ENCODE measurements at places on chromosomes 7 and 10.
A peak's percentile ranks its signal among the peaks of the same experiment; 100 is the strongest.

DNA sequence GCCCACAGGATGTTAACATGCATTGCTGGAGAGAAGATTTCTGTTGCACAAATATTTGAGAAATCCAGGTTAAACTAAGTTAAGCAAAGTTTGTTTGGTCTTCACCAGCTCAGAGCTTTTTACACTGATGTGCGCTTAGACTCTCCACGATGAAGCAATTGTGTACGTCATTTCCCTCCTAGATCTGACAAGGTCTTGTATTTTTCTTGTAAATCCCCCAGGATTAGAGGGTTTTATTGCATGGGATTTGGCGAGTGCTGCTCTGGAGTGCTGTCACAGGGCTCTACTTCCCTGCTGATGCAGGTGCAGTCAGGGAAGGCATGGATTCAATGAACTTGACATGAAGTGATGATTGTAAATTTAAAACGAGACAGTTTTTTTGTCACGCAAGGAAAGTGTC is 173.3 kb downstream of the PDE1C start:
- DNase-seq = no peak

DNA sequence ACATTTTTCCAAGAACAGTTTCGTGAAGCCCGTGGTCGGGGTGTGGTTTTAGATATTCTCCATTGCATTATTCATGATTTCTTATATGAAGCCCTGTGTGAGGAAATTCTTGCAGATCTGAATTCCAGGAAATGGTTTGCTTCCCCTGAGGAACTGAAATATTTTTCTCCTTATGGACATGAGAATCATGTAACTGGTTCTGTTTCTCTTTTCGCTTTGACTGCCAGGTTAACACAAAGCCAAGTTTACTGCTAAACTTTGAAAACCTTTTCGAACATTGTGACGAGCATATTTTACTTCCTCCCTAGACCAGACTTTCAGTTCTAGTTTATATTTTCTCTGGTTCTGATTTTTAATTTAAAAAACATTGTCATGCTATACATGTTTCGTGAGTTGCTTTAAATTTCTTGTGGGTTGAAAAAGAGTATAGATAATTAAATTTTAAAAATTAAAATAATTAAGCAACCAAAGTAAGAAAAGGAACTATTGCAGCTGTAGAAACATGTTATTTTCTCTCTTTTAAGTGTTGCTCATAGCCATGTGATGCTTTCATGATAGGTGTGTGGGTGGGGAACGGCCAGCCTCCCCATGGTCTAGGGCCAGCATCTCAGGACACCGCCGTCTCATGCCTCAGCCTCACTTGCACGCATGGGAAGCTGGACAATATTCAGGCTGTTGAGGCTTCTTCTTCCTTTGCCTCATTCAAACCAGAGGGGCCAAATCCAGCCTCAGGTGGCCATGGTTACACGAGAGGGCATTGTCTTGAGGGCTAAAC is 97.1 kb downstream of the CREB5 start:
- no peak for DNase-seq

GRCh38 chr10:44380829-44381600 is 3.9 kb downstream of the CXCL12 start:
- DNase-seq = no peak

DNA sequence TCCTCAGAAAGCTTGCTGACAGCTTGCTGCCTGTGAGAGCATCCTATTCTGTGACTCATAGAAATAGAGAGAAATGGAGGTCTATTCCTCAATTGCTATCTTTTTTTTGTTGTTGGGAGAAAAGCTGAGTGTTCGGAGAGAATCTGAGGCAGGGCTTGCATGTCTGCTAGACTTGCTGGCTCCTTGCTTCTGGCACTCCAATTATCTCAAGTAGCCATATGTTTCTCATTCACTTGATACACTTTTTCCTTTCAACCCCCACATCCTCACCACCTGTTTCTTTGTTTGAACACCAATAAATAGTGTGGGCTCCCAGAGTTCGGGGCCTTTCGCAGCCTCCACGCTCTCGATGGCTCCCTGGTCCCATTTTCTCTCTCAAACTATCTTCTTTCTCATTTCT is 172.2 kb downstream of the SH2D4B start:
- no peak for DNase-seq

DNA sequence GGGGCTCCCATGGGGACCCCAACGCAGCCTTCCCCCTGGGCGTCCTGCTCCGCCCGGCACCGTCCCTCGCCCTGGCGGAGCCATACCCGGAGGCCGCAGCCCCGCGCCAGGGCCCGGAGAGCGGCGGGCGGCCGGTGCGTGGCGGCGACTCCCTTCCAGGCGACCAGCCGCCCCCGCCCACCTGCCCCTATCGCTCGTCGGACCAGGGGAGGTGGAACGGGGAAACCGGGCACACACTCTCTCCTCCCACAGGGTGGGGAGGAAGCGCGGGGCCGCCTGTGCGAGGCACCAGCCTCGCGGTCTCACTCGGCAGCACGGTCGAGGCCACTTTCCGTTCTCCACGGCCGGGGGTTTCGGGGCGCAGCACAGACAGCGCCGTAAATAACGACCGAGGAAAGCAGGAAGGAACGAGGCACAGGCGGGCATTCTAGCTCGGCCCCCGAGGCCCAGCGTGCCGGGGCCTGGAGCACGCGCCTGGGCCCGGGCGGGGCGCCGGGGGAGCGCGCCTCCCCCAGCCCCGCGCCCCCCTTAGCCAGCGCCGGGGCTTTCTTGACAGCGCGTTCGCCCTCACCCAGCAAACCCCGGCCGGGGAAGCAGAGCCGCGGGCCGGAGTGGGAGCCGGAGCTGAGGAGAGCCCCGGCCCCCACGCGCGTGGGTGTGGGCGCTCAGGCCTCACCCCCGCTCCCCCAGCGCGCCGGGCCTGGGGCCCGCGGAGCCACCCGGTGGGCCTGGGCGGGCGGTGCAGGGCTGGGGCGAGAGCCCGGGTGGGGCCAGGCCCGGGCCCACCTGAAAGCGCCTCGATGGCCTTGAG is 936 bp downstream of the IGF2BP3 start:
- no peak for DNase-seq

- no peak for DNase-seq
Observed at GRCh38 chr10:131569851-131570715, 258.6 kb upstream of the TCERG1L start.

GRCh38 chr10:70885931-70886903 is 2.1 kb downstream of the PCBD1 start:
- DNase-seq = no peak

DNA sequence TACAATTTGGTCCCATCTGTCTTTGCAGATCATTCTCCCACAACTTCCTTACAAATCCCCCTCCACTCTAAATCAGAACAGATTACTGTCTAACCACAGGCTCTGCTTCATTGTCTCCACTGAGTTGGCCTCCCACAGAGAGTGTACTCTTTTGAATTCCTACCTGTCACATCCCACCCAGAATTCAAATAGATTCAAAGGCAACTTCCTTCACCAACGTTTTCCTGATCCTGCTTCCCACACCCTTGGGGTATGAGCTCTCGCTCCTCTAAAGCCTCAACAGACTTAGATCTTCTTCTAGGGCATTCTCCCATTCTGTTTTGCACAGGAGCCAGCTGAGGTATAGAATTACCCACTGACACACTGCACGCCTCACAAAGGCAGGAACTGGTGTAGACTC is 197.8 kb upstream of the CDCA7L start:
- no peak for DNase-seq

DNA sequence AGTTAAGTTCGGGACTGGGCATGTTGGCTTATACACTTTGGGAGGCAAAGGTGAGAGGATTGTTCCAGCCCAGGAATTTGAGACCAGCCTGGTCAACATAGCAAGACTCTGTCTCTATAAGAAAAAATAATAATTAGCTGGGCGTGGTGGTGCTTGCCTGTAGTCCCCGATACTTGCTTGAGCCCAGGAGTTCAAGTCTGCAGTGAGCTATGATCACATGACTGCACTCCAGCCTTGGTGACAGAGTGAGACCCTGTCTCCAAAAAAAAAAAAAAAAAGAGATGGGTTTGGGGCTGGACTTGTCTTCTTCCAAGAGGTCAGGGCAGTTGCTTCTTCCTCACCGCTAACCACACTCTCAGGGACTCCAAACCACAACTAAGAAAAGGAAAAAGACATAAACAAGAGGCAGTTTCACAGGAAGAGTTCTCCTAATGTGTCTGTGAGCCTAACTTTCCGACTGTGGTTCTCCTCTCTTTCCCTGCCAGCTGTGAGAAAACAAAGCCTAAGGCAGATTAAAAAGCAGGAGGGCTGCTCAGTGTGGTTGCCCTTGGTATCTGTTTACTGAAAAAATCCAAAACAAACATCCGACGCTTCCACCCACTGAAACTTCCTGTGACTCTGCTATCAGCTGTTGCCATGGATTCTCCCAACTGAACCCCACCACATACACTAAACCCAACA is 2.4 kb upstream of the SERPINE1 start:
- DNase-seq = no peak

- peak; percentile 79 for DNase-seq
Observed at GRCh38 chr7:140512317-140513000, 33.2 kb upstream of the MKRN1 start.

DNA sequence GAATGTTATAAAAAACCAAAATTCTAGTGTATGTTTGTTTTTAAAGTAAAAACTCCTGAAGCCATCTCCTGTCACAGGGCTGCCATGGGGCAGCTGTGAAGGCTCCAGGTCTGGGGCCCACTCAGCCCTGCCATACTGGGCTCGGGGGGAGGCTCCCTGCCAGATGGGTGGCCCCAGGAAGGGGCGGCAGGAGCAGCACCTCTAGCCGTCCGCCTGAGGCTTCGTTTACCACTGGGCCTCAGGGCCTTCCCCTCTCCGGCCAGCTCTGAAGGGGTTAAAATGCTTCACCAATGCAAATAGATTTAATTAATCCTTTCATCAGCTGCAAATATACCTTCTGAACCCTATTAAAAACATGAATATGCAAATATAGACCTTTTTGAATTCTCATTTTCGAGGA is 139.0 kb downstream of the ELFN1 start:
- DNase-seq = no peak

GRCh38 chr10:4316161-4316810 is 509.7 kb upstream of the AKR1E2 start:
- no peak for DNase-seq

GRCh38 chr10:117677239-117677638 is 134.7 kb downstream of the EMX2 start:
- no peak for DNase-seq

DNA sequence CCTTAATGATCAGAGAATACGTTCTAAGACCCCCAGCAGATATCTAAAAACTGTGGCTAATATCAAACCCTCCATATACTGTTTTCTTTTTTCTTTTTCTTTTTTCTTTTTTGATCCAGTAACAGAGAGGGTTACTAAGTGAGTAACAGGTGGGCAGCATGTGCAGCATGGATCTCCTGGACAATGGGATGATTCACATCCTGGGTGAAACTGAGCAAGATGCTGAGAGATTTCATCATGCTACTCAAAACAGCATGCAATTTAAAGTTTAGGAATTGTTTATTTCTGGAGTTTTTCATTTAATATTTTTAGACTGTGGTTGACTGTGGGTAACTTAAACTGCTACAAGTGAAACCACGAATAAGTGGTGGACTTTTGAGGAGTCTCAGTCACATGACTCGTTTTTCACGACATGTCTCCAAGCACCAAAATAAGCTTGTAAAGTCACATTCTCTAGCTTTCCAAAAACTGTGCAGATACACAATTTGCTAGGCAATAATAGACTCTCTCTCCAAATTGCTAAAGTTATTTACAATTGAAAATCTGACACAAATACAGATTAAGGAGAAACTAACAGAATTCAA is 716.2 kb downstream of the NXPH1 start:
- DNase-seq = no peak

DNA sequence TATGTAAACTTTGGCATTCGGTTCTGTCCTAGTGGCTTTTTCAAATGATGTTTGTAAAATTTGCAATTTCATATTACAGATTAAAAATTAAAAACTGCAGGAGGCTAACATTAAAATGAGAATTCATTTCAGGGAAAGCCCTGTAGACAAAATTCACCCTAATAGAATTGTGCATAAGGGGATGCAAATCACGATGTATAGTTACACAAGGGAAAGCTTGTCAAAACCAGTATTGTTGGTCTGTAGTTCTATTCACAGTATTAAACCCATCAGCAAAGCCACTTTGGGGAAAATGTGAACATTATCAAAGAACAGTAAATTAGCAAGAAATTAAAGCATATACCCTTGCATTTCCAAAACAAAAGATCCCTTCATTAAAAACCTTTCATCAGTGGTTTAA is 39.9 kb upstream of the MKI67 start:
- DNase-seq = no peak

DNA sequence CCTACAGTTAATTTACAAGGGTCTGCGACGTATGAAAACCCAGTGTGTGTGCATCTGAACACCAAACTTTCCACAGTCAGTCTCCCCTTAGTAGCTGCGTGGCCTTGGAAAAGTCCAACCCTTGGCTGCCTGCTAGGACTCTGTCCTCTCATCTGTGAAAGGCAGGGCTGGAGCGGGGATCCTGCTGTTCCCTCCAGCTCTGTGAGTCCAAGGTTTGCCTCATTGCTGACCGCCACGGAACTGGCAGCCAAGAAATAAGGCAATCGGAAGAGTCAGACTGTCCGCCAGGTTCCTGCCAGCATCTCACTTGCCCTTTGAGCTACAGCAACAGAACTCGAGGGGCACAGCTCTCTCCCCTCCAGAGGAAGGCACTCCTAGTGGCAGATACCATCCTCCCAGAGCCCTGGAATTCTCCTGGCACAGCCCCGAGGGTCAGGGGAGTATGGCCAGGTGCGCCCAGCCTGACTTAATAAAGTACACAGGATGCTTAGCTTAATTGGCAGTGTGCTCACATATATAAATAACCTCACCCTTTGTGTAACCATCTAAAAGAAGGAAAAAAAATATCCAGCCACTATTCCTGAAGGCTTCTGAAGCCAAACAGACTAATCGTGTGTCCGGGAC is 530.1 kb upstream of the FOXK1 start:
- DNase-seq = no peak

DNA sequence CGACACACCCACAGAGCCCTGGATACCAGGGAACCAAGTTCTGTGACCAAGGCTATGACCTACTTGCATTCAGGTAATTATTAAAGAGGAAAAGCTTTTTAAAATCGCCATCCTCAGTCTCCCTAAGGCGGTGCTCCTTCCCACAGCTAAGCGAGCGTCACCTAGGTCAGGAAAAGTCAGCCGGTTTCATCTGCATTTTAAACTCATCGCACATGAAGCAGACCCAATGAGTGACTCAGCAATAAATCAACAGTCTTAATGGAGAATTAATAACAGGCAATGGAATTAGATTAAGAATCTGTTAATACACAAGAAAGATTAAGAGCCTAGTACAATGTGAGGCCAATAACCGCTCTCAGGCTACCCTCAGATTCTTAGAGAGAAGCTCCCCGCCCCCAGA is 59.2 kb downstream of the HSPA12A start:
- no peak for DNase-seq

DNA sequence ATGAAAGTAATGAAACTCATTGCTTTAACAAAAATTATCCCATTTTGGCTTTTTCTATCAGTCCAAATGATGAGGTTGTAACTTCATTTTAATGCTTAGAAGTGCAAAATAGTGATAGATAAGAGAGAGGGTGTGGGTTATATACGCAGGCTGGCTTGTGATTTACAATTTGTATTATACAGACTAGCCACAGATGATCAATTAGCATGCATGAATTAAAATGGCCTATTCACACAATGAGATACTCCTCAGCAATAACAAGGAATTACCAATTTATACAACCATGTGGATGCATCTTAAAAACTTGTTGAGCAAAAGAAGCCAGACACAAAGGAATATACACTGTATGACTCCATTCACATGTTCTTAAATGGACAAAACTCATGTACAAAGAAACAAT is 45.4 kb upstream of the JAZF1 start:
- DNase-seq = no peak
